NCI-H748 treated with DMSO at 0.1 percent for 48 hours (cell line): ENCODE measurements at places on chromosomes 11 and 22.

GRCh38 chr11:125376117-125376516, 119.9 kb downstream of the FEZ1 start:
- DNase-seq, result no peak

GRCh38 chr22:49033616-49034015, 794.1 kb downstream of the BRD1 start:
- DNase-seq, result no peak

DNA sequence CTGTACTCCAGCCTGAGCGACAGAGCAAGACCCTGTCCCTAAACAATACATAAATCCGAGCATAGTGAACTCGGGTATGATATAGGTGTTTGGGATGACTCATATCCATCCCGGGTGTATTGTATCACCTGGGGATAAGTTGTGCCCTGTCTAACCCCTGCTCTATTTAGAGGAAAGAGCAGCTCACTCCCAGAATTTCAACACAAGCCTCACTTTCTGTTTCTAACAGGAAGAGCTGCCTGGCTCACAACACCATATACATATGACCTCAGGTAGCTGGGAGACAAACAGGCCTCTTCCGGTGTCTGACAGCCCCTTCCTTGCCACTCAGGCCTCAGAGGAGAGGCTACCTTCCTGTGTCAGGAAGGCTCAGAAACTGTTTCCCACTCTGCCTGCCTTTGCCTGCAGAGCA, 9.9 kb upstream of the MICALL1 start:
- DNase-seq, result no peak

DNA sequence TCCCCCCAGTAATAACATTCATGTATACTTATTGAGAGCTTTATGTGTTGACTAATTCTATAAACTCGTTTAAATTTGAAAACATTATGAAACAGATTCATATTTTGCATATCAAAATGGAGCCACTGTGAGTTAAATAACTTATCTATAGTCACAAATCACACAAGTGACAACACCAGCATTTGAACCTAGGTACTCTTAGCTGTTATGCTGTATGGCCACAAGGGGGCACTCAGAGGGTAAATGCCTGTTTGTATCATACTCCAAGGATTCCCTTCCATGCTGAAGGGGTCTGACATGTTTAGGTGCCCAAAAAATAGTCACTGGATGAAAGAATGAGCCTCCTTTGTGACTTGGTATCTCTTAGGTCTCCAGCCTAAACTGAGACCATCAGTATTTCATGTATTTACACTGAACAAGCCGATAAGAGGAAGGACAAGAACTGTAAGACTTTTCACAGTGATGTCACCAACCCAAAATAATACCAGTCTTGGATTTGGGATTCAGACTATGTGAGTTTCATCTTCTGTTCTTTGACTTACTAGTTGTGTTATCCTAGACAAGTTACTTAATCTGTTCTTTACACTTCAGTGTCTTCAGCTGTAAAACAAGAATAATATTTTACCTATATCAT, 12.2 kb upstream of the OR52D1 start:
- peak; percentile 12 for DNase-seq

DNA sequence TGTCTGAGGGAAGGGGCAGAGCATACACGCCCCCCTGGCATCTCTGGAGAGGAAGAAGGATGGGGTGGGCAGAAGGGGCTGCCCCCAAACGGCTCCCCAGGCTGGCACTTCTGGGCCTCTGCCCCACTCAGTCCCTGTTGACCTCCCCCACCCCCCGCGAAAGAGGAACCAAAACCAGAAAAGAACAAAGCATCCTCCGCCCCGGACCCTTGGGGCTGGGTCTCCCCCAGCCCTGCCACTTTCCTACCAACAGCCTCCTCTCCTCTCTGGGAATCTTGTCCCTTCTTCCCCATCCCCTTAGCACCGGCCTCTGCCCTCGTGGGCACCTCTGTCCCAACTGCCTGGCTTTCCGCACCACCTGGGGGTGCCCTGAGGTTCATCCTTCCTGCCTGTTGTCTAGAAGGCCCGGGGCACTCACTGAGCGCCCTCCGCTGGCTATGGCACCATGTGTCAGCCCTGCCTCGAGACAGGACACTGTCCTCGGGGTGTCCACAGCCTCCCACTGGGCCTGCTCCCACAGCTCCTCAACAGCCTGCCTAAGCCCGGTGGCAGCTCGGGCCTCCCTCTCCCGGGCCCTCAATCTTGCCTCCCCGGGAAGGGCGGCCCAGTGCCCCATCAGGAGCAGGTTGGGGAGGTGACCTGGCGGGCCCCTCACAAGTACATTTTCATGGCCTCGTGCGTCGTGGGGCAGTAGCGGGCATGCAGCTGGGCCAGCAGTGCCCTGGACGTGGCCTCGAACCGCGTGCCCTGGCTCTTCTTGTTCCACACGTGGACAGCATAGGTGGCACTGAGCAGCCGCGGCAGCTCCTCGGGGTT, 28.2 kb downstream of the A4GALT start:
- DNase-seq, result no peak

GRCh38 chr22:33492210-33492651, 428.0 kb downstream of the LARGE1 start:
- no peak for DNase-seq
